Mesothelial cell of epicardium (in vitro differentiated cells): ENCODE measurements at places on chromosomes 16 and 17.

GRCh38 chr16:57434003-57434402 lies 13.2 kb downstream of the CIAPIN1 start:
- no peak for DNase-seq

- DNase-seq = no peak
These were observed 42.4 kb downstream of the PCTP start for GRCh38 chr17:55793272-55793671.

DNA sequence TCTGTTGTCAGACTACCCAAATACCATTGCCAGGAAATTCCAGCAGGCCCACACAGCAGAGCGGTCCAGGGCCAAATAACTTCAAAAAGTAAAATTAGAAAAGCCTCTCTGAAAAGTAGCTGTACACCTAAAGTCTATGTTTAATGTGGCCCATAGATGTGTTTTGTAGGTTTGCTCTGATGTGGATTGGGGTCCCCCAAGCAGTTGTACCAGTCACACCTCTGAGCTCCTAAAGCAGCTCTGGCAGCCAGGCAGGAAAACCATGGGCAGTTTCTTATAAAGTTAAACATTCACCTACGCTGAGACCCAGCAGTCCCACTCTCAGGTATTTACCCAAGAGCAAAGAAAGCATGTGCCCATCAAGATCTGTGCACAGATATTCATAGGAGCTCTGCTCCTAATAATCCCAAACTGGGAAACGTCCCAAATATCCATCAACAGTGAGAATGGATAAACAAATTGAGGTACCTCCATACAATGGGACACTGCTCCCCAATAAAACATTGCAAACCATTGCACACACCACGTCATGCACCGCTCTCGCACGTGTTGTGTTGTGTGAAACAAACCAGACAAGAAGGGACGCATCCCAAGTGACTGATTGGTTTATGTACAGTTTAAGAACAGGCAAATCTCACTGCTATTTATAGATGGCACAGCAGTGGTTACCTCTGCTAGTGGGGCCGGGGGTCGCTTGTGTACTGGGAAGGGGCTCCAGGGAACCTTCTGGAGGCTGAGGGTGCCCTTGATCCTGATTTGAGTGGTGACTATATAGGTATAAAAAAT lies 15.8 kb upstream of the PRM1 start:
- DNase-seq = no peak

DNA sequence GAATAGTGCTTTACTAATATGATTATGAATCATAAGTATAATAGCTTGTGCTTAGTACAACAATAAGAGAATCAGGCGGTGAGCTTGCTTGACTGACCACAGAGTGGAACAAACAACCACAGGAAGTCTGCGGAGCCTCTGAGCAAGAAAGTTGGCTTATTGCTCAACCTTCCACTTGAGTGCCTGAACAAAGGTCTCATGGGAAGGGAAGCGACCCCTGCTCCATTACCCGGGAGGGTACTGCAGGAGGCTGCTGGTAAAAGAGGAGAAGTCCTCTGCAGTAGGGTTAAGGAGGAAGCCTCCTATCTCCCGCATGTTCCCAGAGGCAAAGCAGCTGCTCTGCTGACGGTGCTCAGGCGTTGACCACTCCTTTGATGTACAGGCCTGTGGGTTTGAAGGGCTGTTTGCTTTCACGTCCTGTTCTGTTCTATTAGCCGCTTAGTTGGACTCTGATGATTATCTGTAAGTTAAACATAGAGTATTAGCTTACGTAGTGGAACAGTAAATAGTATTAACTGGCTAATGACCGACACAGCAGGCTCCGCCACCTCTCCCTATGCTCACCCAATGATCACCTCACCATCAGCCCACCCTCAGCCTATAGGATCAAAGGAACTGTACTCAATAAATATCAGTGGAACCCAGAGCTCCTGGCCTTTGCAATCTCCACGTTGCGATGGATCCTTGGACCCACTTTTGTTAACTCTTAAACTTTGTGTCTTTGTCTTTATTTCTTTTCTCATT lies 17.5 kb downstream of the ALOX15B start:
- DNase-seq = no peak

GRCh38 chr17:16418685-16419068 lies 3.3 kb downstream of the TRPV2 start:
- DNase-seq = no peak

DNA sequence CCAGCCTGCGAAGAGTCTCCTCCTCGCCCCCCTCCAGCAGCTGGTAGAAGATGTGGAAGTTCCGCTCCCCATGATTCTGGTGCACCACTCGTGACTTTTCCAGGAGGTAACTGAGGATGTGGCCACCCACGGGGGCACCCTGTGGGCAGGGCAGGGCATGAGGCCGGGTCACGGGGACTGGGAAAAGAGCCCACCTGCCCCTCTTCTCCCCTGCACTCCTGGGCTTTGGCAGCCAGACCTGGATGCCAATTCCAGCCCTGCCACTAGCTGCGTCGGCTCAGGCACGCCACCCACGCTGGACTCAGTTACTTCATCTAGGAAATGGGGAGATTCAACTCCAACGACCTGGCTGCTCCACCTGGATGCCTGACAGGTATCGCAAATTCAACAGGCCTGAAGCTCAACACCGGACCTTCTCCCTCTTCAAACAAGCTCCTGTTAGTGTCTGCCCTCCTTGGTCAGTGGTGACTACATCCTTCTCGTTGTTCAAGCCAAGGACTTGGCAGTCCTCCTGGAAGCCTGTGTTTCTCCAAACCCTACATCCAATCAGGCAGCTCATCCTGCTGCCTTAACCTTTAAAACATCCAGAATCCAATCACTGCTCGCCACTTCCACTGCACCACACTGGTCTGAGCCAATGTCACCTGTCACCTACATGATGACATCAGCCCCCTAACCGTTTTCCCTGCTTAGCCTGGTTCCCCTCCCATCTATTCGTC lies 11.6 kb downstream of the MYO1C start:
- no peak for DNase-seq

DNA sequence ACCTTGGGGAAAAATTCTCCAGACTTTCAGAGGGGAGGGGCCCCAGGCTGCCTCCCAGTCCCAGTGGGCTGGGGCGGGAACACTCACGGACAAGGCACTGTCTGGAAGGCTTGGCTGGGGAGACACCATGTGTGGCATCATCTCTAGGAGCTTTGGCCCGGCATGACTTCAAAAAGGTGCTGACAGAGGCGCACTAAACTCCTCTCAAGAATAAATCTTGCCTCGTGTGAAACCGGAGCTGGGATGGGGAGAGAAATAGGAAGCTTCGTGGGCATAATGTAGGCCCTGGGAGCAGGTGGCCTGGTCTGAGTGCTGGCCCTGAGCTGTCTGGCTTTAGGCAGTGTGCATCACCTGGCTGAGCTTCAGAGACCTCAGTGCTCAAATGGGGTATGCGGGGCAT lies 5.7 kb downstream of the WSCD1 start:
- no peak for DNase-seq

DNA sequence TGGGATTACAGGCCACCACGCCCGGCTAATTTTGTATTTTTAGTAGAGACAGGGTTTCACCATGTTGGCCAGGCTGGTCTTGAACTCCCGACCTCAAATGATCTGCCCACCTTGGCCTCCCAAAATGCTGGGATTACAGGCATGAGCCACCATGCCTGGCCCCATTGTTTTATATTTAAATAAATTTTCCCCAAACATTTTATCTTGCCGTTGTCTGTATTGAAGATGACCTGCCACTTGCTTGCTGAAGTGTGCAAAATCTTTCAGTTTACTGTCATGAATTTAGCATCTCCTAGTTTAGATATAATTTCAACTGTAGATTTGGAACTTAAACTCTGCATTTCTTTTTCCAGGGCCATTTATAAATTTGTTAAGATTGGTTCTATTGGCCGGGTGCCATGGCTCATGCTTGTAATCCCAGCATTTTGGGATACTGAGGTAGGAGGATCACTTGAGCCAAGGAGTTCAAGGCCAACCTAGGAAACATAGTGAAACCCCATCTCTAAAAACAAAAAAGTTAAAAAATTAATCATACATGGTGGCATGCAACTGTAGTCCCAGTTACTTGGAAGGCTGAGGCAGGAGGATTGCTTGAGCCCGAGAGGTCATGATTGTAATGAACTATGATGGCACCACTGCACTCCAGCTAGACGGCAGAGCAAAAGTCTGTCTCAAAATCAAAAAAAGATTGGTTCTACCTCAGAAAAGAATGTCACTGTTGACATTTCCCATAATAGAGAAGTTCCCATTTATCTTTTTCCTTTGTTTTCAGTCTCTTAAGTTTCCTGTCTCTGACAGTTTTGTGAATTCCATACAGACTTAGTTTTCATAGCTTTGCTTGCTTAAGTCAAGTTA lies 84.4 kb downstream of the VMP1 start:
- DNase-seq = no peak

DNA sequence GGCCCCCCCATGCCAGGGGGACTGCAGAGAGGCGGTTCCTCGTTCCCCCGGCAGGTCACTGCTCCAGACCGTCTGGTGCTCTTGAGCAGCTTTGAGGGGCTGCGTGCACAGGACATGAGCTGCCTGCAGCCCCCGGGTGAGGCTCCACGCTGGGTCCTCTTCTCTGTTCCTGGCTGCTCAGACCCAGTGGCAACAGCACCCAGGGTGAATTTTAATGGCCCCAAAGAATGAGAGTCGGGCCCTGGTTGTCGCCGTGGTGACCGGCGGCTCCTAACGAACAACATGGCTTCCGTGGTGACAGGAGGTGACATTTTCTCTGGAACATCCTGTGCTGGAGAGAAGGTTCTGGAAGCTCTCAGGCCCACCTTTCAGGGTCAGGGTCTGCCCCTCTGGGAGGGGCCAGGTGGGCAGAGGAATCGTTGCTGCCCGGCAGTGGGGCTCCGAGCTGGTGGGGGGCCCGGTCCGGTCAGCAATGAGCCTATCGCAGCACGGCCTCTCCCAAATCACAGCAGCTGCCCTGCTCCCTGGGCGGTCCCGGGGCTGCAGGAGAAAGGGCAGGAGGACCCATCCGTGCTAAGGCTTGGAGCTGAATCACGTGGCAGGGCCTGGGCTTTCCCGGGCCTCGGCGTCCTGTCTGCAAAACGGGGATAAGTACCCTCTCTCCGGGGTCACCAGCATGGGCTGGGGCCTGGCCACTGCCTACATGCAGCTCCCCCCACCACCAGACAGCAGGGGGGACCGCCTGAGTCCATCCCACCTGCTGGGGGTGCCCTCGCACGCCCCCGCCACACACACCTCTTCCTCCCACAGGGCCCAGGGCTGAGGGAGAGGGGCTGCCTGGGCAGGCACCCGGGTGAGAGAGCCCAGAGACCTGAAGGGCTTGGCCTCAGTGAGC lies 3.4 kb upstream of the C1QTNF8 start:
- no peak for DNase-seq

- DNase-seq = no peak
These were observed 10.2 kb downstream of the TACO1 start for GRCh38 chr17:63610854-63611253.

DNA sequence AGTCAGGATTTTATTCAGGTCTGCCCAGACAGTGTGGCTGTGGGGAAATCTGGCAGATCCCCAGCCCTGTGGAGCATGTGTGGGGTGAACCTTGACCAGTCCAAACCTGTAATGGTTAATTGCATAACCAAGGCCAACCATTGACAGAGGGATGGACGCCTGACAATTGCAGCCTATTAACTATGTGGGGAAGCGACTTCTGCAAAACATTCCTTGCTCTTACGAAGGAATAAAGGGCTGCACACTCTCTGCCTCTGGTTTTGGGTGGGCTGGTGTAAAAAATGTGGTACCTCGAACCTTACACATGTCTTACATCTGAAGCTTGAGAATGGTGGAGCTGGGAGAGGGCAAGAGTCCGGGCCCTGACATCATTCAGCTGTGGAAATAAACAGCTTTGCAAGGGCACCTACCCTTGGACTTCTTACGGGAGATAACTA lies 35.8 kb downstream of the MAF start:
- DNase-seq = no peak

- DNase-seq = no peak
These were observed 107.3 kb downstream of the CMIP start for GRCh38 chr16:81551821-81552304.

DNA sequence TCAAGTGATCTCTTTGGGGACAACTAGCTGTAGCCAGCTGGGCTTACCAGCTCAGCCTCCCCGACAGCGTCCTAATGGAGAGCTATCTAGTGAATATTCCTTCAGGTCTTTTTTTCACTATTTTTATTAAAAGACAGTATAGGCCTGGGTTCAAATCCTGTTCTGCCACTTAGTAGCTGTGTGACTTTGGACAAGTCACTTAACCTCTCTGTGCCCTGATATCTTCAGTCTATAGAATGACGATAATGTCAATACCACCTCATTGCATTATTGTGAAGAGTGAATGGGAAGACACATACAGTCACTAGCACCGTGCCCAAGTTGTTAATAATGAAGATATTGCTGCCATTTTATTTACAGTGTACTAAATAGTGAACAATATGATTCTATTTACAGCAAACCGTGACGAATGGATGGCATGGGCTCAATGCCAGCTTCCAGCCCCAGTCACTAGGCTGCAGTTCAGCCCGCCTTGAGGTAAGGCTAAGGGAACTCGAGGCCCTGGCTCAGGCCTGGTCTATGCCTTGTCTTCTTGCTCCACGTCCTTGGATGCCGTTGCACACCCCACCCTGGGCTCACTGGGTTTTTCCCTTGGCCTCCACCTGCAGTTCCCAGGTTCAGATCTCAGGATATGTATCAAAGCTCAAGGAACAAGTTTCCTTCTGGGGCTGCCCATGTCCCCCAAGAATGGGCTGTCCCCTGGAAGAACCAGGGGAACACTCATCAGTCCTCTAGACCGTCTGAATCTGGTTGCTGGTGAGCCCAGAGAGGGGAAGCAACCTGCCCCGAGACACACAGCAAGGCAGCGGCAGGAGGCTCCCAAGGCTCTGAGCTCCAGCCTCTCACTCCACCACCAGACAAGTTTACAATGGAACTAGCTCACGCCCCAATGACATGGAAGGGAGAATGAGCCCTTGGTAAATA lies 95.4 kb upstream of the TNRC6C start:
- DNase-seq = no peak

- DNase-seq = no peak
These were observed 4.1 kb downstream of the CAPN15 start for GRCh38 chr16:531494-532125.

DNA sequence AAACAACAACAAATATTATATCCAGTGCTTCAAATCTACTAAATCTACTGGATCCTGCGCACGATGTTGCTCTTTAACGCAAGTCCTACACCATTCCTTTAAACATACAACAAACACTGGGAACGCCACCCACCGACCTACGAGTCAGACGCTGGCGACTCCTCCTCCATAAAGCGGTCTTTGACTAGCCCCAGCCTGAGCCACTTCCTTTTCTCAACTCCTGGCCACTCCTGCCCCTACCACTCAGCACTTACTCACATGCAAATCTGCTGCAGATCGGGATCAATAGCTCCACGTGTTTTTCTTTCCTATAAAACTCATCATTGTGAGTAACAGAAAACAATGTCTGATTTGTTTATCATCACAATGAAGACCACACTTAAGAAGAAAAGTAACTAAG lies 32.8 kb upstream of the MNT start:
- no peak for DNase-seq

GRCh38 chr17:35841505-35841904 lies 27.2 kb downstream of the HEATR9 start:
- no peak for DNase-seq

GRCh38 chr16:67710607-67711006 lies 8.5 kb downstream of the GFOD2 start:
- no peak for DNase-seq

GRCh38 chr17:10171122-10171571 lies 27.3 kb downstream of the GAS7 start:
- no peak for DNase-seq
